NCI-H187 (cell line): ENCODE measurements at places on chromosomes 7 and 10.

DNA sequence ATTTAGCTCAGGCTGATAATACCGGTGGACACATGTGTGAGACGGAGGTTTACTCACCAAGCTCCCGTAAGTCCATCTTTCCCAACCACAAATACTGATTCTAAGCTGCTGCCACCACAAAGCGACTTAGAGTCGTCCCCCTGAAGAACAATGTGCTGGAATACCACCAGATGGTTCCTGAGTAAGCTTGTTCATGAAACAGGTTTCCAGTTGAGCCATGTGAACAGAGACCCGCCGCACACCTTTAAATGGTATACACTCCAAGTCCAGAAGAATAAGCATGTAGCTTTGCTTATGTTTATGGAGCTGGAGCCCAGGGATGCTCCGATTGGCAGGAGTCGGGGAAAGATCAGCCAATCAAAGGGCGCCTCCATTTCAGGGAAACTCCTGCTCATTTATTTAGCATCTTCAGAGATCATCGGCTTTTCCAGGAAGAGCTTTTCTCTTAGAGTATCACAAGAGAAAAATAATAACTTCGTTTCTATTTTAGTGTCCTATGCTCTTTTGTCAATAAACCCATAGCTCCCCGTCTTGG lies 261.6 kb upstream of the AOAH start:
- DNase-seq = no peak

GRCh38 chr7:98305951-98306535 lies 24.6 kb downstream of the BRI3 start:
- DNase-seq = no peak

DNA sequence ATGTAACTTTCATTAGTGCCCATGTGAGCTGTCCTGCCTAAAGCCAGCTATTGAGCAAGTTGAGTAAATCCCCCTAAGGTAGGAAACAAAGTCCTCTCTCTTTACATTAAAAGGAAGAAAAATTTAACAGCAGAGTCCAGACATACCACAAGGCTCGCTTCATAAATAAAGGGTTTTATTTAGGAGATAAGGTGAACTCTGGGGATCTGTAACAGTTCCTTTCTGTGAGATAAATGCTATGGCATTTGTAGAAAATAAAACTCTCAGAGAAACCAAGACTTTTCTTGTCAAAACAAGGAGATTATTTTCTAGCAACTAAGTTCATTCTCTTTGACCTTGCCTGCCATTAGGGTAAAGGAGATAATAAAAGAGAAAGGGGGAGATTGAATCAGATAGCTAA lies 32.3 kb upstream of the LYZL1 start:
- no peak for DNase-seq

DNA sequence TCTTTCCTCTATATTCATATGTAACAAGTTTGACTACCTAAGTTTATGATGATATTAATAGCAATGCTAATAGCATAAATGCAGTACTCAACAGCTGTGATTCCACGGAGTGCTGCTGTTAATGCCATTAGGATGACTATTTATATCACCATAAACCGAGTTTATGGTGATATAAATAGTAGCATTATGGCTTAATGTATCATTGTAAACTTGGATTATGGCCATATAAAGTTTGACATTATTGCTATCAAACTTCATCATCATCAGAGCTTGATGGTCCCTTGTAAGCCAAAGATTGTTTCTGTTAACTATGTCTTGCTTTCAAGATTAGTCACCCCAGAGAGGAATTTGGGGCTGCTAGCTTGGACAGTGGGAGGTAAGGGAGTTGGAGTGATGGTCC lies 612.4 kb upstream of the C7orf33 start:
- DNase-seq = no peak

DNA sequence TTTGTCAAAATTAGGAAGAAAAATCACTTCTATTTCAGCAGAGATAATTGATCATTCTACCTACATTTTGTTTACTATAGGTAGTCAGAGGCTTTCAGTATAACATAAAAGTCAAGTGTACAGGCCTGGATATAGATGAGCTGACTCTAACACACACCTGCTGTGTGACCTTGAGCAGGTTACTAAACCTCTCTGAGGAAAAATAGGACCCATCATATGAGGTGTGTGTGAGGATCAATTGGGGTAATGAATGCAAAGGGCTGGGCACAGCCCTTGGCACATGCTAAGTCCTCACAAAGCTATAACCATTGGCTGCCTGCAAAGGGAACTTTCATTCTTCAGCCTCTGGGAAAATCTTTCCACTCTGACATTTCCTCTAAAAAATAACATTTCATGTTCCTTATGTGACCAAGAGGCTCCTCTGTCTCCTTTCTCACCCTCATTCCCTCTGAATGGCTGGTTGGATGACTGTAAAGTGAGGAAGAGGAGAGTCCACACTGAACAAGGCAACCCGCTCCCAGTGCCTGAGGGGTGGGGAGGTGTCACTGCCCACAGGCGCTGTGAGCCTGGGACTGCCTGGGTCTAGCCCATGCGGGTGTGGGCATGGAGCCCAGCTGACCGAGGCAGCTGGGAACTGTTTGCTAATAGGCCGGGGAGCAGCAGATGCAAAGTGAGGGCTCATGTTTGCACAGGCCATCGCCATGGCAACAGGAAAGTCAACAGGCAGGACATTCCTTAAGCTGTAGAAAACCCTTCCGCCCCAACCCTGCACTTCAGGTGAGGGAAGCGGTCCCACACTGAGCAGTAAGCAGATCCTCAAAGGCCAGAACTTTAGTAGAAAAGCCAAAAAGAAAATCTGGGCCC lies 36.8 kb downstream of the MYOF start:
- peak; percentile 81 for DNase-seq
